Chondrocyte (in vitro differentiated cells): ENCODE measurements at places on chromosomes 6 and 20. TPM values are rescaled to one million over a fixed set of nuclear protein-coding genes. Genes with fewer than 3 reads are reported as not detected.

DNA sequence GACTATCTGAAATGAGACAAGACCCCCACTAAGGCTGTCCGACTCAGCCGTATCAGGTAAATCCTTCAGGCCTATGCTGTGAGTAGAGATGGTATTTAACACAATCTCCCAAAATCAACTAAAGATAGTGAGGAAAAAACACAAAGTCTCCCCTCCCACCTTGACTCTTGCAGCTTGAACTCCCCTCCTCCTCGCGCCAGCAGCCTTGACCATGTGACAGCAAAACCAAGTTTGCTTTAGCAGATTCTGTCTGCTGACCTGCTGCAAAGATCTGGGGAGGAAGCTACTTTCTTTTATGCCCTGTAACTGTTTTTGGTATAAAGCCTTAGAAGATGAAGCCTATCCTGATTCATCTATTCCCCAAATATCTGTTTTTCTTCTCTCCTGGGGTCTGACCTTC, 509.5 kb downstream of the CDH26 start:
- no peak for DNase-seq

- DNase-seq: no peak
These were observed 182.8 kb downstream of the EYS start for GRCh38 chr6:65524232-65524631.

The MDFI gene
- total RNA-seq: 31.8 to 62.6 TPM (median 33.7 TPM) in 3 replicates

- no peak for DNase-seq
These were observed 795.6 kb downstream of the TENT5A start for GRCh38 chr6:80956898-80957297.

- no peak for DNase-seq
These were observed 109.0 kb upstream of the COL21A1 start for GRCh38 chr6:56356426-56356825.

The PDE10A gene
- total RNA-seq: 10.4 to 14.3 TPM (median 13.7 TPM) in 3 replicates

The BMP2 gene
- total RNA-seq: 0.85 to 1.1 TPM (median 0.92 TPM) in 3 replicates

DNA sequence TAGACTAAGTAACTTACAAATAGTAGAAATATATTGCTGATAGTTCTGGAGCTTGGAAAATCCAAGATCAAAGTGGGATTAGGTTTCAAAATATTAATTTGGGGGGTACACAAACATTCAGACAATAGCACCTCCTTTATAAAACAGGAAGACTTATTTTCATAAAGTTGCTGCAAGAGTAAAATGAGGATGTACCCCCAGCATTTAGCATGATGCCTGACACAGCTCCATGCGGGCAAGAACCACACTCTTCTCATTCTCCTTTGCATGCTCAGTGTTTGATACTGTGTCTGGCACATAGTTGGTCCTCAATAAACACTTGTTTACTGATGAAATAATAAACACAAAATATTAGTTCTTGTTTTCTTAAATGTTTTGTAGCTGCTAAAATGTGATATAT, 332.9 kb downstream of the TFAP2A start:
- DNase-seq: no peak

DNA sequence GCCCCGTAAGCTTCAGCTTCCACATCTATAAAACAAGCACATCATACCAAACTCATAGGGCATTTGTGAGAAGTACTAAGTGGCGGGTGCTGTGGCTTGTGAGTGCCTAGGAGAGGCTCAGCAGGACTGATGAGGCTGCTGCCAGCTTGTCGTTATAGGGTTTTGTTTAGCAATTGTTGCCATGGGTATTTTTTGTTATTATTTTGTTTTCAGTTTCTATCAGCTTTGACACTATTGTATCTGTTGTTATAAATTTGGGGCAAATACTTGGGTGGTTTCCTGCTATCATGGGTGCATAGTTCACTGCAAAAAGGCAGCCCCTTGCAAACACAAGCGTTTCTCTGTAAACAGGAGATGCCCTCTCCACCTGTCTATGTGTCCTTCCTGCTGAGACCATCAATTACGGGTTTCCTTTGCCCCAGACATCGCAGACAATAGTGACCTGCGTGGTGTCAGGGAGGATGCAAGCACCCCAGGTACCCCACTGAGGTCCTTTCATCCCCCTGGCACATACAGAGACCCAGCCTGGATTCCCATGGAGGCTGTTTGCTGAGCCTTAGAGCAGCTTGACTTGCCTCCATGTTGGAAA, 3.1 kb upstream of the CCDC167 start:
- DNase-seq: no peak

The POU5F1 gene
- total RNA-seq: 1.2 to 1.6 TPM in 2 of 3 replicates, not detected in the other

GRCh38 chr20:60900618-60901017, 351.4 kb upstream of the CDH4 start:
- DNase-seq: no peak
